ENCODE measurements at places on chromosomes 6 and 20.
A peak's percentile ranks its signal among the peaks of the same experiment; 100 is the strongest.

DNA sequence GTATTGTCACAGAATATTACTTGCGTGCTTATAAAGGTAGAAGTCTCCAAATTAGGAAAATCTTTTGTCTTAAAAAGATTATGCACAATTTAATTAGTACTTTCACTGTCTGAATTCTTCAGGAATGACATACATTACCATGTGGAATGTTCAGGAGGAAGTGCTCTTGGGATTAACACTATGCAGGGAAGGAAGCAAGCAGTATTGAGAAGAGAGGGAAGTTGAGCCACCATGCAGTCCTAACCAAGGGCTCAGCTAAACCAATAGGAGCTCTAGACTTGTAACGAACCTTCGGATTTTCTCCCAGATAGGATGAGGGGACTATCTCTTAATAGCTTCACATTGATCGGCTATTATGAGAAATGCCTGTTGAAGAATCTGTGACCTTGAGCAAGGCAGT is 918.4 kb upstream of the MANEA start:
- no peak for DNase-seq

DNA sequence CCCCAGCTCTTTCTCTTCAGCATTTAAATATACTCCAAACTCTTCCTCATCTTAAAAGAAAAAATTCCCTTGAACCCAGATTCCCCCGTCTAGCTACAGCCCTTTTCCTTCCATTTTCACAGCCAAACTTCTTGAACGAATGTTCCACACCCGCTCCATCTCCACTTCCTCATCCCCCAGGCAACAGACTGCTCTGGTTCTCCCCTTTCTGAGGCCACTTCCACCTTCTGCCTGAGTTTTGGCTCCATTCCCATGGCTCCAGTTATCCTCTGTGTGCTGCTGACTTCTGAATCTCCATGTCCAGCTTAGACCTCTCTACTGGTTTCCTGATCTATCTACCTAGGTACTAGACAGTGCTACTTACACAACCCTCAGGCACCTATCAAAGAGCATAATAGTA is 106.4 kb downstream of the RALGAPA2 start:
- no peak for DNase-seq

- DNase-seq = no peak
These were observed 19.8 kb downstream of the HLA-E start for GRCh38 chr6:30508890-30509736.

DNA sequence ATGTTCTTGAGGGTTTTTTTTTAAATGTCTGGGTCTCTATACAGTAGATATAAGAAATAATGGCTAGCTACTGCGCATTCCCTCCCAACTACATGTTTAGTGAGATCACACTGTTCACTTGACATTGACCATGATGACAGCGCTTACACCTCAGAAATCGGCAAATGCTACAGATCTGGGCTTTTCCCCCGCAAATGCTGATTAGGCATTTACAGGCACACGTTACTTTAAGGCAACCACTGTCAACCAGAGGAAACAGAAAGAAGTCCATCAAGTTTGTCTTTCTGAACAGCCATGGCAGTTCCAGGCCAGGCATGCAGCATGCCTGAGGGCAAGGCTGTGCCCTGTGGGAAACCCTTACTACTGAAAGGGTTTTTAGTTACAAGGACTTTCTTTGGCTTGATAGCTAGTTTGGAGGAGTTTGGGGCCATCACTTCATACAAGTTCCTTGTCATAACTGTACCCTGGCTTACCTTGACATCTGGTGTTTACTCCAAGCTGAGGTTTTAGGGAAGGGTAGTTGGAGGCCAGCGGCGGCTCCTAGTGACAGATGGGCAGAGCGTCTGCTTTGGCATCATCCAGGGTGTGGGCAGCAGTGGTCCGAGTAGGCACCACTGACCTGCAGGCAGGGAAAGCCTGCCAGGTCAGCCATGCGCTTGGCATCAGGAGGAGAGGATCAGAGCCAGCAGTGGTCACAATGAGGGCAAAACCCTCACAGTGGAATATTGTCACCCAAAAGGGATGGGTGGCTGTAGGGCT is 43.0 kb downstream of the CFAP61 start:
- no peak for DNase-seq

DNA sequence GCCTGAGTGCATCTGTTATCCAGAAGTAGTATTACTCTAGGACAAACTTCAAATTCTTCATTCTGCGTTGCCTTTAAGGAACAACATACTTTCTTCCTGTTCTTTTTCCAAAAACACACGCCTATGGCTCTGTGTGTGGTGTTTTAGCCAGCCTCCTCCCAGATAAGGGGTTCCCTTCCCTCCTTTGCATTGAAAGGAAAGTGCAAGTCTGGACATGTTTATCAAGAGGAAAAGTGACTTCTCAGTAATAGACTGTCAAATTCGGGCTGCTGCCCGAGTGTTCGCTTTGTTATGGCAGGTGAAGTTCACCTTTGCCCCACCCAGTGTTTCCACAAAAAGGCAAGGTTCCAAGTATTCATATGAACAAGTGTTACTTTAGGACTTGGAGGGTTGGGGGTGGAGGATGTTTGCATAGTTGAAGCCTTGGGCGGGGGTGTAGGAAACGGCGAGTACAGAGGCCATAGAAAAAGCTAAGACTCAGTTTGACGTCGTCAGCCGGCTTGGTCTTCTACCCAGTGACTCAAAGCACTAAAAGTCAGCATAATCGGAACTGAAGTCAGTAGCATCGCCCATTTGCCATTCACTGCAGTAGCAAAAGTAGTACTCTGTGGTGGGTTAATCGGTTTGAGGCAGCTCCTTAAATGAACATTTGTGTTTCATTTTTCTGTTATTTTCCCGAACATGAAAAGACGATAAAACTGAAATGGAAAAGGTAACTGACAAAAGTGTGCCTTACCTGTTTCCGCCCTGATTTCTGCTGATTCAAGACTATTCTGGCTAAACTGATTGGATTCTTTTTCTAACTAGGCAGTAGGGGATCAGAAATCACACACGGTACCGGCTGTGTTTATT is 12.5 kb downstream of the PRDM1 start:
- peak; percentile 47 for DNase-seq

GRCh38 chr20:50130995-50131394 is 18.0 kb upstream of the UBE2V1 start:
- no peak for DNase-seq

DNA sequence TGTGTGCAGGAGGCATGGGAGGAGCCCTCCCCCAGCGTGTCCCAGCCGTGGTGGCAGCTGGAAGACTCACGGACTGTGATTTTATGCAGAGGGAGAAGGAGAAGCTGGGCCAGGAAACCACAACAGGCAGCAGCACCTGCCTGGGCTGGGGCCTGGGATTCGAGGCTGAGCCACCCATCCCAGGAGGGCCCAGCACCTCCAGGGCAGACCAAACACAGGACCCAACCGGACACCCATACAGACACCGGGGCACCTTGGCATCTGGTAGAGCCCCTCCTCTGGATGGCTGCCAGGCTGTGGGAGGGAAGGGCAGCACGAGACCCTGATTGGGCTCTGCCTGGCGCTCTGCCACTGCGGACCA is 41.7 kb upstream of the CHRNA4 start:
- no peak for DNase-seq

DNA sequence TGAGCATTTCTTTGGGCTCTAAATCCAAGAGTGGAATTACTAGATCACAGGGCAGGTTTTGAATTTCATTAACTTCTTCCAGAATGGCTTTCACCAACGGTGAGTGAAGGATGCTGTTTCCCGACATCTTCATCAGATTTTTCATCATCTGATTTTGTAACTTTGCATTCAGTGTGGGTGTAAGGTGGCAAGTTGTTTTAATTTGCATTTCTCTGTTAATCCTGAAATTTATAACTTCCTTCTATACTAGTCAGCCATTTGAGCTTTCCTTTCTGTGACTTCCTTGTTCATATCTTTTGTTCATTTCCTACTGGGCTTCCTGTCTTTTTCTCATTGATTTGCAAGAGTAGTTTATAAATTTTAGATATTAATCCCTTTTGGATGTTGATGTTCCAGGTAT is 18.7 kb upstream of the HCK start:
- no peak for DNase-seq

- DNase-seq = no peak
These were observed 91.0 kb upstream of the RIPOR2 start for GRCh38 chr6:25026723-25027122.

DNA sequence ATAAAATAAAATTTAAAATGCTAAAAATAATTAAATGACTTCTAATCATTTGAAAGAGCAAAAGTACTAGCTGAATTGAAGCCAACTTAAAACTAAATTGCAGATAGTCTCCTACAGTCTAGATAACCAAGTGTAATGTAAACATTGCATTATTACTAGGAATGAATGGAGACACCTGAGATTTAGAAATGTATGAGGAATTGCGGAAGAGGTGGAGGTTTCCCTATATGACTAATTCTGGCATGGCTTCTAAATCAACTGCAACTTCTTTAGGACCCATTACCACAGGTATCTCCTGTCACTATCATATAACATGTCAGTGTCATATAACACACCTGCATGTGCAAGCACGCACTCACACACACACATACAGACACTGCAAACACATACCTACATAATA is 13.2 kb upstream of the GPR6 start:
- no peak for DNase-seq

DNA sequence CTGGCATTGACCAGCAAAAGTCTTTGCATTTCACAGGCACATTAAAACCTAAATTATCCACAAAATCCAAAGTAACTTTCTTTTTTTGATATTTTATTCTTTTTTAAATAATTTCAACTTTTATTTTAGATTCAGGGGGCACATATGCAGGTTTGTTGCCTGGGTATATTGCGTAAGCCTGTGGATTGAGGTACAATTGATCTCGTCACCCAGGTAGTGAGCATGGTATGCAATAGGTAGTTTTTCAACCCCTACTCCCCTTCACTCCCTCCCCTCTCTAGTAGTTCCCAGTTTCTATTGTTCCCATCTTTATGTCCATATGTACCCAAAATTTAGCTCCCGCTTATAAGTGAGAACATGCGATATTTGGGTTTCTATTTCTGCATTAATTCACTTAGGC is 97.6 kb downstream of the CEP57L1 start:
- no peak for DNase-seq

DNA sequence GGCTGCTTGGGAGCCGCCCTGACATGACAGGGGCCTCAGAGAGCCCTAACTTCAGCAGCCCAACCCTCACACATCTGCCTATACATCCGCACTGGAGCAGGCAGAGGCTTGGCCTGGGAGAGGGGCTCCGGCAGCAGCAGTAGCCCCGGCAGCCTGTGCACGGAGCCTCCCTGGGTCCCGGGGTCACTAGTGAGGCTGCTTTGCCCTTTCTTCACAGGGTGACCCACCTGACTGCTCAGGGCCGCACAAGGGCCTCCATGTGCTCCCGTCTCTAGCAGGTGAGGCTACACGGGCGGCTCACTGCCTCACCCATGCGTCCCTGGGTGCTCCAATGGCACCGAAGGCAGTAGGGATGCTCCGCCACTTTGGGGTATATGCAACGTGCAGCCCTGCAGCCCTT is 36.7 kb upstream of the STX16 start:
- no peak for DNase-seq

DNA sequence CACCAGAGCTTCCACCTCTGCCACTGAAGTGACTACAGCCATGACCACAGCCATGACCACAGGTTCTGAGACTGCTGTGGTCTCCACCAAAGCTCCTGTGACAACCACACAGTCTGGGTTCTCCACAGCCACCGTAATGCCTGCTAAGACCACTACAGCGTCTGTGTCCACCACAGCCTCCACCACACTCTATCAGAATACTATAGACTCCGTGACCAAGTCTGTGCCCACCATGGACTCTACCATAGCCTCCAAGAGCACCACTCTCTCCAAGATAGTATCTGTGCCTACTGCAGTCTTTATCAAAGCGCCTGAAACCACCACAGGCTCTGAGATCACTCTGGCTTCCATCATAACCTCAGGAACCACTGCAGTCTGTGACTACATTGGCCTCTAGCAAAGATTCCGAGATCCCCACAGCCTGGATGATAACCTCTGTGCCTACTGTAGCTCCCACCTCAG is 18.3 kb upstream of the MUC21 start:
- DNase-seq = no peak

- DNase-seq = no peak
These were observed 167.2 kb upstream of the MAP3K7 start for GRCh38 chr6:90753820-90754643.

GRCh38 chr6:89357390-89357789 is 4.9 kb upstream of the UBE2J1 start:
- no peak for DNase-seq

DNA sequence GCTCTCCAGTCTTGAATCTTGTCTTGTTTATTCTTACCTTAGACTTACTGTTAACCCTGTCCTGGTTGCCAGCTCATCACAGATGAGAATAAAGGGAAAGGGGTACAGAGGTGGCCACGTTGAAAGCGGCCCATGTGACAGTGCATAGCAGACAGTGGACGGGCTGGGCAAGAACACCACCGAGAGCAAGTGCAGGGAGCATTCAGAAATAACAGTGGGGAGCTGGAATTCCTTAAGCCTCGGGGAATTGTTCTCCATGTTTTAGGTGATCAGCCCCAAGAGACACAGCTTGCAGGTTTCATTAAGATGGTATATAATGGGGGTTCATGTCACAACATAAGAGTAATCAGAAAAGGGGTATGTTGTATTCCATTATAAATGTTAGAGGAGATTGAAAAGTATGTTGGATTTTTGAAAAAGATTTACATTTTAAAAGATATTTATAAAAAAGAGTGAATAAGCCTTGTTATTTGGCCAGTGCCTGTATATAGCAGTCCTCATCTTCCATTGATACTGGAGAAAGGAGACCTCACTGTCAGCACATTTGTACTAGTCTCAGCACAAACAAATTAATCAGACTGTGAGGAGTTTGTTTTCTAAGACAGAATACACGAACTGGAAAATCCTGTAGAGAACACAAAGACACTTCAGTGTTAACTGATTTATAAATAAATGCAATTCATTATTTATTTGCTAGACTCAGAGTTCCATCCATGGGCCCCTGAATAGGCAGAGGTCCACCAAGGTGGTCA is 35.4 kb downstream of the VAPB start:
- DNase-seq = no peak

DNA sequence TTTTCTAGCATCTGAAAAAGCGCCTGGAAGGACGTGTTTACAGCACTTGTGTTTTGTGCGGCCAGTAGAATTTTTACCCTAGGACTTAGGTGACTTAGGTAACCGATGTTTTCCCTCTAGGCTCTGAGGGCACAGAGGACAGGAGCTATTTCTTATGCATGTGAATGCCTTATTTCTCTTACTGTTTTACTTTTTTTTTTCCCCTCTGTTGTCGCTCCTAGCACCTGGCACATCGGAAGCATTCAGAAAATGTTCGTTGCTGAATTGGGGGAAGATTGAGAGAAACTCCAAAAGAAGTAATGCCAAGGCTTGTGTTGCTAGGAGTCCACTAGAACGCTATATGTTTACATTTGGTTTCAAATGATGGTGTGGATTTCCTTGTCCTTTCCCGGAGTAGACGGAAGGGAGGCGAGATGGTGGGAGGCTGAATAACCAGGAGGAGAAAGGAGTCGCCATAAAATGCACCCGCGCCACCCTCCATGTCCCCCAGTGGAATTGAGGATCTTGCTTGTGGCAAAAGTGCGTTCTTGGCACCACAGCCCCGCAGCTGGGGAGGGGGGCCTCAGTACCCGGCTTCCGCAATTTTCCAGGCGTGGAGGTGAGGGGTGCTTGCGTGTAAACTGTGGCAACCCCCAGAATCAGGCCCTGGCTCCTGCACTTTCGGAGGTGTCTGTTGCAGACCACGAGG is 6.9 kb downstream of the OLIG3 start:
- DNase-seq = no peak
